ENCODE measurements at places on chromosomes 11 and 22.

DNA sequence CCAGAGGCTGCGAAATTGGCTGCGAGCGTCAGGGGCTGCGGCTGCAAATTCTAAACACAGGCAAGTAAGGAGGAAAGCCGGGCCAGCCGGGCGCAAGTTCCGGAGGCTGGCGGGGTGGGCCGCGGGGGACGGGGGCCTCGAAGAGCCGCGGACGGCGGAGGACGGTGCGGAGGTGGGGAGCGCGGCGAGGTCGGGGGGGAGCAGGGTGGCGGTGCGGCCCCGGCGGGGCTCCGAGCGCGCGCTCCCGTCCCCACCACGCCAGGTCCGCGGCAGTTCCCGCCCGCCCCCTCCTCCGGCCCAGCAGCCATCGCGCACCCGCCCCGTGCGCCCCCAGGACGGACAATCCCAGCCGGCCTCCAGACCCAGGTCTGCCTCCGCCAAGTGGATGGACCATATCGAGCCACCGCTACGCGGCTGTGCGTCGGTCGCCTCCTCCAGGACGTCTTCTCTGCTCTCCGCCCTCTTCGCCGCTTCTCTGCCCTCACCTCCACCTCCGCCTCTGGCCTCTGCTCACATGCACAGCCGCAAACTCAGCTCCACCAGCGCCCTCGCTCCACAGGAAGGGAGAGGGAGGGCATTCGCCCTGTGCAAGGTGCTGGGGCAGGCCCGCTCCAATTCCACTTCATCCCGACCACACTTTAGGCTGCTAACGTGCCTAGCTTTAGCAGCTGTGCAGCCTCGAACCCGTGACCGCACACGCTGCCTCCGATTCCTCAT lies 7.2 kb downstream of the ELFN2 start:
- peak; percentile 46 for DNase-seq

DNA sequence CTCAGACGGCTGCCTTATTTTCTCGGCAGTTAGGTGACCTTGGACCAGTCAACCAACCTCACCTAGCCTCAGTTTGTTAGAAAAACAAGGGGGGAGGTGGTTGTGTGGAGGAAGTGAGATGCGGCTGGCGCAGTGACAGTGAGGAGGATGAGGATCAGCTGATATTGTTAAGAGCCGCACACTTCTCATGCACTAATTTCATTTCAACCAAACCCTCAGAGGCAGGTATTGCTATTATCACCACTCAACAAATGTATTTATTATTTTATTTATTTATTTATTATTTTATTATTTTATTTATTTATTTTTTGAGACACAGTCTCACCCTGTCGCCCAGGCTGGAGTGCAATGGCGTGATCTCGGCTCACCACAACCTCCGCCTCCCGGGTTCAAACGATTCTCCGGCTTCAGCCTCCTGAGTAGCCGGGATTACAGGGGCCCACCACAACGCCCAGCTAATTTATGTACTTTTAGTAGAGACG lies 2.1 kb downstream of the LGALS1 start:
- DNase-seq: no peak

DNA sequence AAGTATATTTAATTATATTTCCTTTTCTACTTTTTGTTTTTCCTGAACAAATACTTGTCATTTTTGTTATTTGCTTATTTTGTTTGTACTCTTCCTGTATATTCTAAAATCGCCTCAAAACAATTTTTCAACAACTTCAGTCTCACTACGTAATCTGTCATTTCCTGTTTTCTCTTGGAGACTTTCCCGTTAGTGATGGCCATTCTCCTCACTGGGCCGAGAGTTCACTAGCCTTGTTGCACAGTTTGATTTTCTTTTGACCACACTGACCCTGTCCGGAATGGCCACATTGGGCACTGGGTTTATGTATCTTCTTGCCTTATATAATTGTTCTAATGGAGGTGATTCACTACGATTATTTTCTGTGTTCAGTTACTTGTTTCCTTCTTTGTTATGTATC lies 726.1 kb downstream of the FAM181B start:
- no peak for DNase-seq

GRCh38 chr11:77690649-77691048 lies 53.1 kb upstream of the CLNS1A start:
- no peak for DNase-seq

DNA sequence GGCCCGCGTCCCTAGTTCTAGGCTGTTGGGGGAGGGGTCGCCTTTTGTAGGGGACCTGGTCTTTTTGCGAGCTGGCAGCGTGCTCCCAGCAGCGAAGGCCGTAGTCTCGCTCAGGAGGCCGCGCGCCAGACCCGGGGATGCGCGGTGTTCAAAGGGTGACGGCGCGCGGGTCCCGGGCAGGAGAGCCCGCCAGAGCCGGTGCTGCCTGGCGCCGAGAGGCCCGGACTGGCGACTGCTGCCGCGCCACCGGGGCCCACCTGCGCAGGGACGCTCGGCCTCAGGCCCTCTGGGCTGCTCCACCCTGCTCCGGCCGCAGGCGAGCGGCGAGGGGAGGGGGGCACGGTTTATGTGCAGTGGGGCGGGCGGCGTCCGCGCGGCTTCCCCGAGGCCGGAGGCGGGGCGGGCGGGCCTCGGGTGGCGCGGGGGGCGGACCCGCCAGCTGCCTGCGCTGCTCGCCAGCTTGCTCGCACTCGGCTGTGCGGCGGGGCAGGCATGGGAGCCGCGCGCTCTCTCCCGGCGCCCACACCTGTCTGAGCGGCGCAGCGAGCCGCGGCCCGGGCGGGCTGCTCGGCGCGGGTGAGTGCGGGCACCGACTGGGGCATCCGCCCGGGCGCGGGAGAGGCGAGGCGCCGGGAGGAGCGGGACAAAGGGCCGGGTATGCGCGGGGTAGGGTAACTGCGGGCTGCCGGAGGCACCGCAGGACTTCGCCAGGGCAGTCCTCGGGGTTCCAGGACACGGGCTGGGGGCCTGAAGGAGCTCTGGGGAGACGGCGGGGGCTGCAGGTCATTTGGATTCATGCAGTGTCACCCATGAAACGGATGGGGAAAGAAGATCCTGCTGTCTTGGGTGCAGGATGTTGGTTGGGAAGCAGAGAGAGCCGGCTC lies at the start of gene PRSS23:
PRSS23 (plus strand) TSS at position 467 of the 884 bp plus-strand sequence. CDS start 7,102 bp downstream, outside the sequence.
- DNase-seq: peak; percentile 47

GRCh38 chr22:27440304-27440865 lies 361.2 kb downstream of the MN1 start:
- no peak for DNase-seq

- DNase-seq: peak; percentile 73
These were observed 4.1 kb upstream of the TBX1 start for GRCh38 chr22:19756288-19757128.

- no peak for DNase-seq
These were observed 988 bp downstream of the RPS3 start for GRCh38 chr11:75400146-75400865.

DNA sequence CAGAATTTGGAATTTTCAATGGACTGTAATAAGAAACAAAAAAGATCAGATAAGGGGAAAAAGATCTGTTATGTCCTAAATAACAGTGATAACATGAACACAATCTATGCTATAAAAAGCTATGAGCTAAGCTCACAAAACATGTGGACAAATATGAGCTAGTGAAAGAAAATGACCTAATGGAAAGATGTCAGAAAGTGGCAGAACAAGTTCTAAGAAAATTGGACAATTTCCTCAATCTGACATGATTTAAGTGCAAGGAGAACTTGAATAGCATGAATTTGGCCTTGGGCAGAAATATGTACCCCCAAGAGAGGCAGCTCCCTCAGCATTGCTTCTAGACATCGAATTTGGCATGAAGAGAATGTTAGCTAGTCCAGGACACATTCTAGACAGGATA lies 212.0 kb upstream of the PGR start:
- no peak for DNase-seq

- DNase-seq: no peak
These were observed 106.0 kb downstream of the NAV2 start for GRCh38 chr11:19818619-19819018.

- DNase-seq: no peak
These were observed 76.8 kb downstream of the KCNC1 start for GRCh38 chr11:17811352-17811751.

DNA sequence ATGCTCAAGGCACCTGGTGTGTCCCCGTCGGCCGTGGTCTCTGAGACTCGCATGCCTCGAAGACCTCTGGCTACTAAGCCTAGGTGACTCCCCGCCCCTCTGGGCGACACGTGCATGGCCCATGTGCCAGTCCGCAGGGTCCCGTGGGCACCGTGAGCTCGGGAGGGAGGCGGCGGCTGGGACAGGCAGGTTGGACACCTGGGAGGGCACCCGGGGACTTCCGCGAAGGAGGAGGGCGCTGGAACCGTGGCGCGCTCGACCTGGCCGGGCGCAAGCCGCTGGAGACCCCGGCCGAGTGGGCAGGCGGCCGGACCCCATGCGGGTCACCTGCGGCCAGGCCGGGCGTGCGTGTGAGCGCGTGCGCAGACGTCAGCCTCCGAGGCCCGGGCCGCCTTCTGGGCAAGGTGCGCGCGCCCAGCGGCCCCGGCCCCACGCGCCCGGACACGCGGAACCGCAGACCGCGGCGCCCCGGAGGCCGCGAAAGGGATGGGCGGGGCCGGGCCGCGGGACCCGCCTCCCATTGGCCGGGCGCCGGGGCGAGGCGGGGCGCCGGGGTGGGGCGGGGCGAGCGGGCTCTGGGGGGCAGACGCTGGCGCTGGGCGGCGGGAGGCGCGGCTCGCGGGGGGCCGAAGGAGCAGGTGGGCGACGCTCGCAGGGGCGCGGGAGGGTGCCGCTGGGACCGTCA lies 579 bp upstream of the RASD2 start:
- peak; percentile 81 for DNase-seq

All from stimulated activated CD8-positive, alpha-beta memory T cell treated with anti-CD3 and anti-CD28 coated beads, Interleukin-4, amount 100 ng/mL, for 48 hours (primary cell).